ENCODE measurements at places on chromosomes 6 and 20.

- no peak for DNase-seq
These were observed 20.1 kb upstream of the PLEKHG1 start for GRCh38 chr6:150579611-150580010.

DNA sequence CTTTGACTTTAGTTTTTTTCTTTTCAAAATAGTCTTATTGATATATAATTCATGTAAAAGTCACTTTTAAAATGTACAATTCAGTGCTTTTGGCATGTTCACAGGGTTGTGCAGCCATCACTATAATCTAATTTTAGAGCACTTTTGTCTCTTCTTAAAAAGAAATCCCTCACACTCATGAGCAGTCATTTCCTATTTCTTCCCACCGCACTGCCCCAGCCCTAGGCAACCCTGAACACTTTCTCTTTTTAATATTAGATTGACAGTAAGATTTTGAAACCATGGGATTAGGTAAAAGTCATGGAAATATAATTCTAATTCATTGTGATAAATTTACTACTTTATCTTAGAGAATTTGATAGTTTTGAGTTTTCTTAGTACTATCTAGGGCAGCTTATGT is 309.4 kb downstream of the UTRN start:
- DNase-seq: no peak

- peak; percentile 96 for DNase-seq
These were observed 35.5 kb downstream of the DHX35 start for GRCh38 chr20:38997622-38998021.

DNA sequence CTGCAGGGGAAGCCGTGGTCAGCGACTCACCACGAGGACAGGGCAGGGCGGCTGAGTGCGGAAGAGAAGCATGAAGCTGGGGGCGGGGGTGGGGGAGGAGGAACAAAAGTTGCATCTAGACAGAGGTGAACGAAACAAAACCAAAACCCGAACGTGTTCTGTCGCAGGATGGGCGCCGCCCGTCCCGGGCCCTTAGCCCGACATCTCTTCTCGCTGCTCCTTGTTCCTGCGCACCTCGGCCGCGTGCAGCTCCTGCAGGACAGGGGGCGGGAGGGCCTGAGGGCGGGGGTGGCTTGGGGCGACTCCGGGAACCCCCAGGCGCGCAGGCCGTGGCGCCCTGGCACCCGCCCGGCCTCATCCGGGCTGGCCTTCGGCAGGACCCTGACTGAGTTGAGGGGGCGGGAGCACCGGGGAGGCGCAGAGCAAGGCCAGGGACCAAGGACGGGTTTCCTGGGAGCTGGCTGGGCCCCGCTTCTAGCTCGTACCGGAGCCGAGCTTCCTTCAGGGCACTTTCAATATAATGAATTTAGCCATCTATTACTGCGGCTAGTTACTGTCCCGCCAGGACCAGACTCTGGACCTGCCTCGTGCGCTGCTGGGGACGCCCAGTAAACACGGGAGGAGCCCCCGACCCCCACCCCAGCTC is 12.0 kb downstream of the STMN3 start:
- DNase-seq: peak; percentile 45

DNA sequence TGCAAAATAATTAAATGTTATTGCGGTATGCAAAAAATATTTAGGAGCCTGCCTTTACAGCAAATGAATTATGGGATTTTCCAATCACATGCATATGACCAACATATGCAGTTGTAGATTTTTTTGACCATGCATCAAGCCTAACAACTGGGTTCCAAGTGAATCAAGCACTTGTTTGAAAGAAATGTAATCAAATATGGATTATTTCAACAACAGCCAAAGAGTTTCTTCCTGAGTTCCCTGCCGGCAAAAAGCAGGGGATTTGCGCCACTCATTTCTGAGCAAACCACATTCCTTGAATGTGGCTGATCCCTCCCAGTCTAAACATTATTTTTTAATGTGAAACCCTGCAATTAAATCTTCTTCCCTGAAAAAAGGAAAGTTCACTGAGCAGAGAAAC is 100.1 kb upstream of the ADTRP start:
- no peak for DNase-seq

GRCh38 chr6:151069641-151070040 is 170.1 kb upstream of the AKAP12 start:
- no peak for DNase-seq

DNA sequence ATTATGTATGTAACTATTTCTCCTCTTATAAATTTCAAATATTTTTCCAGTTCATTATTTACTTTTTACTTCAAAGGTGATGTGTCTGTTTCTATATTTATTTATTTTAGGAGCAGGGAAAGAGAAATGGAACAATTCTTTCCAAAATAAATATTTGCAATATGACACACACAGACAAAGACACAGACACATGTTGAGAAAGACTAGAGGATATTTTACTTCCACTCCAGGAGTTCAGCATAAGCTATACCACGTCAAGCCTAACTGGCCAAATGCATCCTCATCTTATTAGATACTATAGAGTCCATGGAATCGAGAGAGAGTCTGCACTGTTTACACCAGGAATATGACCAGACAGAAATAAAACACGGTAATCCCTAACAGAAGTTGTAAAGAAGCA is 13.3 kb downstream of the RALGAPA2 start:
- no peak for DNase-seq

DNA sequence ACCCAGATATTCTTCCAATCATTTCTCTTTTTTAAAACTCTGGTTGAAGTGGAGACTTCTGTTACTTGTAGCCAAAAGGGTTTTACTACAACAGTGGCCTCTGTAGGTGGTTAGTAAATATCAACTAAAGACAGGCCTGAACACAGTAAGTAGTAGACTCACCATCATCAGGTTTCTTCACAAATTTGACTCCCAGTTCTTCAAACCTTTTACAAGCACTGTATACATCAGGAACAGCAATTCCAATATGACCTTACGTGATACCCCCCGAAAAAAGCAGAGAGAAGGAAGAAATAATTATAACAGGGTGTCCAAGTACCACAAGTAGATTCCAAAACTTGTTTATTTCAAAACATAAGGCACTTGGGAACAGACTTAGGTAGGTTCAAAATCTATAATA is 21.1 kb downstream of the GLO1 start:
- DNase-seq: no peak

DNA sequence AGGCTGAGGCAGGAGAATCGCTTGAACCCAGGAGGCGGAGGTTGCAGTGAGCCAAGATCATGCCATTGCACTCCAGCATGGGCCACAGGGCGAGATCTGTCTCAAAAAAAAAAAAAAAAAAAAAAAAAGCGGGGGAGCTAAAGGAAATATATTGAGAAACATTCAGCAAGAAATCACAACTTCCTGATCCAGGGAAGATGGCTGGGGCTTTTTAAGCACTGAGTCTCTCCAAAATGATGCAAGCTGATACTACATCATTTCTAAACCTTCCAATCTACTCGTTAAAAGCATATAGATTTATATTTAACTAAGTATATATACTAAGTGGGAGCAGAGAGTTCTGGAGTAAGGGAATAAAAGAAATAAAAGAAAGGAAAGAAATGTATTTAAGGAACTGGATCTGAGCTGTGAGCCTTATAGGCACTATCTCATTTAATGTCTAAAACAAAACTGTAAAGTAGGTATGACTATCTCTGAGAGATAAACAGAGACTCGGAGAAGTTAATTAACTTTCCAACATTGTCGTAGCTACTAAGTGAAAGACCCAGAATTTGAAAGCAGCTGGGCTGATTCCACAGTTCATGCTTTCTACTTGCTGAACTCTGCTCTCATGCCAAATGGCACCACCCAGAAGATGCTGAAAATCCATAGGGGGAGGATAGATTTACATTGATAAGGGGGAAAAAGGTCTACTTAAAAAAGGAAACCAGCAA is 215.0 kb upstream of the MARCKS start:
- no peak for DNase-seq

GRCh38 chr20:21518292-21518991 is 4.6 kb upstream of the NKX2-2 start:
- no peak for DNase-seq

GRCh38 chr6:122400121-122400450 is 634 bp downstream of the HSF2 start:
- peak; percentile 9 for DNase-seq

DNA sequence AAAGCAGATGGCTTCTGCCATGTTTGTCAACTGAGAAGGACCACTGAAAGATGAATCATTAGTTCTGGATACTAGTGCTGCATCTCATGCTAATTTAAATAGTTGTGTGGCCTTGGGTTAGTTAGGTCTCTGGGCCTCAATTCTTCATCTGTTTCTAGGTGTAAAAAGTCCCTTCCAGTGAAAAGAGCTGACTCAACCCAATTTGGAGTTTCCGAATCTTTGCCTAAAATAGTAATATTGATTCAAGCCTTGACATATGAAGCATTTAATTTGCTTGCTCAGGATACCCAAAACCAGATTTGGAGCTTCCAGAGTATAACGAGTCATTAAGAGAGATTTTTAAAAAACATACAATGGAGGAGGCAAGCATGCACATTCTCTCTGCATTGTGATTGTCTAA is 163.9 kb downstream of the LMBRD1 start:
- no peak for DNase-seq

GRCh38 chr20:55446301-55446700 is 559.0 kb downstream of the CBLN4 start:
- DNase-seq: no peak

GRCh38 chr6:168691774-168692173 is 250.8 kb downstream of the SMOC2 start:
- DNase-seq: no peak

DNA sequence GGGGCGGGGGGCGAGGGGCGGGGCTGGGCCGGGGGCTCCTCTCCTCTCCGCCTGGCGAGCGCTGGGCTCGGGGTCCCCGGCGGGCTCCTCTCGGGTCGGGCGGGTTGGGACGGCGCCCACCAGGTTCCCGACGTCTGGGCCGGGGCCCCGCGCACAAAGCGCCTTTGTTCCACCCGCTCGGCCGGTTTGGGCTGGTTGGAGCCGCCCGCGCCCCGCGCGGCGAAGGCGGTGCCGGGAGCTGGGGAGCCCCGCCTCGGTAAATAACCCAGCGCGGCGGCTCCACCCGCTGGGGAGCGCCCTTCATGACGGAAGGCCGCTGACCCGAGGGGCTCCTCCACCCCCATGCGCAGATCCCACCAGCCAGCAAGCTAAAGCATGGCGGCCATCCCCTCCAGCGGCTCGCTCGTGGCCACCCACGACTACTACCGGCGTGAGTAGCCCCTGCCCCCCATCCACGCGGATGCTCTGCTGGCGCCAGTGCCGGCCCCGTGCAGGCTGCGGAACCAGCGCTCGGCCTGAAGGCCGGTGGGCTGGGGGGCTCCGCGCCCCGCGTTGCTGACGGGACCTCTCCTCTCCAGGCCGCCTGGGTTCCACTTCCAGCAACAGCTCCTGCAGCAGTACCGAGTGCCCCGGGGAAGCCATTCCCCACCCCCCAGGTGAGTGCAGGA is 503 bp downstream of the PPDPF start:
- DNase-seq: peak; percentile 83

DNA sequence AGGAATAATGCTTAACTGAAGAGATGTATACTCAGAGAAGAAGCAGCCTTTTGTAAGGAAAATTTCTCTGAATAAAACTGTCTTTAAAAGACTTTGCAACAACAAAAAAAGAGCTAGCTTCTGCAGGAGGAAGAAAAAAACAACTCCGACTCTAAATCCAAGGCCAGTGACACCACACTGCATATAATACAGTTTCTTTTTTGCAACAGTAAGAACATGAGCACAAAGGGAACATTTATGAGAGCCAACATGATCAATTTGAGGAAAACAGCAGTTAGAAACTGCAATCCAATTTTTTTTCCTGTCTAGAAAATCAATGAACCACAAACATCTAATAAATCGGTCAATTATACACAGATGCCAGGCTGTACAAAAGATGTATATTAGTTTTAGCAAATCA is 42.9 kb upstream of the UST start:
- no peak for DNase-seq

DNA sequence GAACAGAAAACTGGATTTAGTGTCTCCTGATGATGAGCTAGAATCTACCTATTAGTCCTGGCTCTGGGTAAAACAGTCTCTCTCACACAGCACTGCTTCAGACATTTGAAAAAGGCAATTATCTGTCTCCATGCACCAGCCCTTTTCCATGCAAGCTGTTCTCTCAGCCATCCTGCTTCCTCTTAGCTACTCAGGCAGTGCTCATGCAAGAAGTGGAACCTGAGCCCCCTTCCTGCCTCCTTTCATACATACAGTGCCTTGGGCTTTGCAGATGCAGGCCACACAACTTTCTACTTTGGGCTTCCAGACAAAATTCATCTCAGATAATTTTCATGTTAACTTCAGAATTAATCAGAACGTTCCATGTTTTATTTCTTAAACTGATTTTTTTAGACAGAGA is 151.3 kb downstream of the RALGAPA2 start:
- DNase-seq: no peak

DNA sequence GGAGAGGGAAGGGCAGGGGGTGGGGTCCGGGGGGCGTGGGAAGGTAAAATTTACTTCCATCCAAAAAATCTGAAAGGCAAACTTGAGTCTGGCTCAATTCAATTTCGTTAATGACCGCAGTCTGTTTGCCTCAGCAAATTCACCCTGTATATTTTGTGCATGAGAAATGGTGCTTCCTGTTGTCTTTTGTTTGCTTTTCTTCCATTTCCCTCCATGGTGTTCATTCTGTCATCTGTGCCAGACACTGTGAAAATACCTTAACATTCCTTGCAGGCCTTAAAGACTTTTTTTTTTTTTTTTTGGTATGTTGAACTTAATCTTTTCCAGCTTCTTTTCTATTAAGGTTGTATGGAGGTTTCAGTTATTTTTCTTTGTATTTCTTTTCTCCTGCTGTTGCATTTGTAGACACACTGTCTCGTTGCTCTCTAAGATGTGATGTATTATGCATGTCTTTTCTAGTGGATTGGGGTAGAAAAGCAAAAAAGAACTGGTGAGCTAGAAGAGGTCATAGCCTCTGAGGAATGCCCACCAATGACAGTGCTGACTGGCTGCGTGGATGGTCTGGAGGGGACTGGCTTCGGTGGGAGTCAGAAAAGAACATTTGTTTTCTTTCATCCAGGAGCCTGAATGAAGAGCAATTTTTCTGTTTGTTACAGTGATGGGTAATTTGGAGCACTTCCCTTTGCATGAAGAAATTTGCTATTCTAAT is 585.0 kb upstream of the MAP3K7 start:
- no peak for DNase-seq

GRCh38 chr6:104888066-104888465 is 28.3 kb upstream of the HACE1 start:
- no peak for DNase-seq

DNA sequence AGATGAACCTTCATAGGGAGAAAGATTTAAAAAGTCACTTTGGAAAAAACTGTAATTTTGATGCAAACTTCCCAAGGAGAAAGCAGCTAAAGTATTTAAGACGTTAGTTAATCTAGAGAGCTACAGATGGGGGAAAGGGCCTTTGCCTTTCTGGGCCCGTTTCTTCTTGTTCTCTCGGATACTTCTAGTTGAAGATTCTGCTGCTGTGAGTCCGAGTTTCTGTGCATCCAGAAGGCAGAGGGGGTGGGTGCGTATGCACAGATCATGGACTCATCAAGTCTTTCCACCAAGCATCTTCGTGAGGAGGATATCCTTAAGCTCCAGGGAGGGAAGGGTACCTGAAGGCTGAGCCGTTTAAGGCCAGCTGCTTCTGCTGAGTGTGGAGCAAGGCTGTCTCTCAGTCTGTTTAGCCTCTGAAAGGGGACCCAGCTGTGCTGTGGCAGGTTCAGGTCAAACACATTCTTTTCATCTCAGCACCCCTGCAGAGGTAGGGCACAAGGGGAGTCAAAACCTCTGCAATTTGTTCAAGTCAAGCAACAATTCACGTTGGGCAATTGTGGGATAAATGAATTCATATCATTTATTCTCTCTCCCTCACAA is 4.3 kb downstream of the LAMP5 start:
- DNase-seq: no peak

Measured in SW480 (cell line).